ENCODE measurements at places on chromosomes 2 and 18. TPM values are rescaled to one million over a fixed set of nuclear protein-coding genes. Genes with fewer than 3 reads are reported as not detected.
A peak's percentile ranks its signal among the peaks of the same experiment; 100 is the strongest.

GRCh38 chr2:19496646-19497045 is 138.2 kb upstream of the OSR1 start:
- no peak overlapping the region for H3K27ac ChIP-seq
- H3K4me1 ChIP-seq: no peaks in the 10 kb centered on the region
- no peaks in the 10 kb centered on the region for H3K27me3 ChIP-seq
- no peak overlapping the region for H3K4me3 ChIP-seq
- no peaks in the 10 kb centered on the region for H3K36me3 ChIP-seq

DNA sequence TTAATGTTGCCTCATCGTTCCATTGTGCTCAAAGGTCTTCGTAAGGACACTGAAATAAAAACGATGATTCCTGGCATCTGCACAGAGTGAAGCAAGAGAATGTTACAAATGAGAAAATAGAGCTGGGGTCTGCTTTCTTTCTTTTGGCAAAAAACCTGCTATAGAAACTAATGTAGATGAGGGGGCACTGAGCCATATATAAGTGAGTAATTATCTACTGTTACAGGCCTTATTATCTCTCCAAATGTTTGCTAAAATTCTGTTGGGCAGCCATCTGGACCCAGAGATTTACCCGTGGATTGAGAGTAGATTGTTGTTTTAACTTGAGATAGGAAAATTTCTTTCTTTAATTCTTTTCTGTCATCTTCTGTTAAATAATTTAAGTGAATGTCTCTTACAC is 472.5 kb upstream of the PIK3C3 start:
- H3K4me3 ChIP-seq: no peak overlapping the region
- no peaks in the 10 kb centered on the region for H3K4me1 ChIP-seq
- H3K27me3 ChIP-seq: no peaks in the 10 kb centered on the region

GRCh38 chr2:86750240-86750839 is 30.2 kb downstream of the RMND5A start:
- H3K27me3 ChIP-seq: no peaks in the 10 kb centered on the region
- no peaks in the 10 kb centered on the region for H3K4me1 ChIP-seq
- no peaks in the 10 kb centered on the region for H3K36me3 ChIP-seq
- H3K4me3 ChIP-seq: no peak overlapping the region
- no peak overlapping the region for H3K27ac ChIP-seq

The TFPI gene
- 71.0 TPM for total RNA-seq

DNA sequence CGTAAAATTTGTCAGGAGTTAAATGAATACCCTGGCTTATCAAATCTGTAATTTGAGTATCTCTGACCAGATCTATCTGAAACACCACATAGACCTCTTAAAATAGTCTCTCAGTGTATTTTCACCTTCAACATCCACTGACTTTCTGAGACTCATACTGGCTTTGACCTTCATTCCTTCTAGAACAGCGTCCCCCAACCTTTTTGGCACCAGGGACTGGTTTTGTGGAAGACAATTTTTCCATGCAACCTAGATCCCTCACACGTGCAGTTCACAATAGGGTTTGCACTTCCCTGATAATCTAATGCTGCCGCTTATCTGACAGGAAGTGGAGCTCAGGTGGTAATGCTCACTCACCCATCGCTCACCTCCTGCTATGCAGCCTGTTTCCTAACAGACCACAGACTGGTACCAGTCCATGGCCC is 3.2 kb downstream of the NBAS start:
- DNase-seq: no peak
- peaks cover 4% of the 10 kb centered on the region for H3K4me1 ChIP-seq

The TMEM37 gene
- 242 TPM for total RNA-seq

GRCh38 chr2:96247009-96247408 is 18.8 kb downstream of the TMEM127 start:
- H3K27me3 ChIP-seq: no peaks in the 10 kb centered on the region
- no peaks in the 10 kb centered on the region for H3K36me3 ChIP-seq
- no peaks in the 10 kb centered on the region for H3K4me1 ChIP-seq
- no peak overlapping the region for H3K4me3 ChIP-seq
- no peak for DNase-seq

GRCh38 chr18:68178921-68179320 is 536.0 kb downstream of the TMX3 start:
- H3K4me3 ChIP-seq: no peak overlapping the region
- no peaks in the 10 kb centered on the region for H3K4me1 ChIP-seq
- no peak overlapping the region for H3K27ac ChIP-seq
- no peaks in the 10 kb centered on the region for H3K36me3 ChIP-seq
- DNase-seq: no peak

GRCh38 chr2:101003278-101003775 is 1.2 kb downstream of the RPL31 start:
- no peak for DNase-seq
- H3K4me1 ChIP-seq: no peaks in the 10 kb centered on the region
- no peaks in the 10 kb centered on the region for H3K27me3 ChIP-seq
- H3K4me3 ChIP-seq: peak overlapping the region; percentile 95

- no peaks in the 10 kb centered on the region for H3K4me1 ChIP-seq
- H3K27me3 ChIP-seq: no peaks in the 10 kb centered on the region
- no peak overlapping the region for H3K27ac ChIP-seq
- DNase-seq: no peak
Observed at GRCh38 chr18:681985-682384, 24.5 kb downstream of the TYMS start.

DNA sequence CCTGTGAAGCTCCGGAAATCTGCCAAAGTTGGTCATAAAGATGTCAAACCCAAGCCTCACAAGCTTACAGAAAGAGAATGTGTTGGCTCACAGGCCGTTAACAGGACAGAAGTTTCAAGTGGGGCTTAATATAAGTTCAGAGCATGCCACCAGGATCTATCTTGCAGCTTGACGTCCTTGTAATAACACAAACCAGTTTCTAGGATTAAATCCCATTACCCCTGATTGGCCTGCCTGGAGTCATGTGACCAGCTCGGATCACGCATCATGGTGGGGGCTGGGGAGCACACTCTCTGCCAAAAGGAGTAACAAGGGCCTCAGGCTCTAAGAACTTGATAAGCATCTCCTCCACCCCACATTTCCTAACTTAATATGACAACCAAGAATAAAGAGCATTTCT is 38.9 kb upstream of the SCG2 start:
- no peak overlapping the region for H3K27ac ChIP-seq
- no peaks in the 10 kb centered on the region for H3K36me3 ChIP-seq
- no peaks in the 10 kb centered on the region for H3K4me1 ChIP-seq
- no peak overlapping the region for H3K4me3 ChIP-seq
- no peaks in the 10 kb centered on the region for H3K27me3 ChIP-seq
- DNase-seq: no peak

DNA sequence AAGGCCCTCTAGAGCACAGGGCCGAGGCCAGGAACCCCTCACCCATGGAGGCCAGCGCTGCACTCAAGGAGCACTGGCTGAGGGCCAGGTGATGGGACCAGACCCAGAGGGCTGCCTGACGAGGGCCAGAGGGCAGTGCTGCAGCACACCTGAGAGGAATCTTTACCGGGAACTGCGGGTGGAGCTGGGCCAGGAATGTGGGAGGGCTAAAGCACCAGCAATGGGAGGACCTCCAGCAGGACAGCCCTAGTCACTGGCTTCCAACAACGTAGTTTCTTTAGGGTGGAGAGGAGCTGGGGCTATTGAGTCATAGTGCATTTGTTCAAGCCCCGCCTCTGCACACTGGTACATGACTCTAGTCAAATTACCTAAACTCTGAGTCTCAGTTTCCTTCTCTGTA is 143.4 kb downstream of the TMEM17 start:
- H3K36me3 ChIP-seq: no peaks in the 10 kb centered on the region
- H3K27ac ChIP-seq: no peak overlapping the region

GRCh38 chr2:224952936-224953657 is 89.2 kb downstream of the DOCK10 start:
- no peaks in the 10 kb centered on the region for H3K27me3 ChIP-seq
- H3K4me3 ChIP-seq: no peak overlapping the region
- no peaks in the 10 kb centered on the region for H3K4me1 ChIP-seq

DNA sequence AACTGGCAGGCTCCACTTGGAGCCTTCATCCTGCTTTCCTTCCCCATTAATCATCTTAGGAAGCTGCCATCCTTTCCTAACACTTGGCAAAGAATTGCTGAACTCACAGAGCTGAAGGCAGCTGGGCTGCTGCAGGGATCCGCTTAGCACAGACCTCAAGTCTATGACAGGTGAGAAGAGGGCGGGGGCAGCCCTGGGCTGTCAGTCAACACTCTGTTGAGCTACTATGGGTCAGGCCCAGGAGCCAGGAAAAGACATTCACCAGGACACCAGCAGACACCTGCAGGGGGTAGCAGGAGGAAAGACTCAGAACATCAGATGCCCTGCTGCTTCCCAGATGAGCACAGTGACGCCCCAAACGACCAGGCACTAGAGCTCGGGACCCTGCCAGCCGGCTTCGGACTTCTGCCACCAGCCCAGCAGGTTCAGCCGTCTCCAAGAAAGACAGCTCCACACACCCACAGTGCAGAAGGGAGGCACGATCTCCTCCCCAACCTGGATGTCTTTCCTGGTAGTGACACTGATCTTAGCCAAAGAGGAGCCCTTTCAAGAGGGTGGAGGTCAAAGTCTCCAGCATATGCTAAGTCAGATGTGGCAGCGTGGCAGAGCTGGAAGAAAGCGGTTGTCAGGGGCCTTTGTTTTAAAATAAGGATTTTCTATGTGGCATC is 55.2 kb downstream of the SNORC start:
- H3K4me1 ChIP-seq: no peaks in the 10 kb centered on the region
- no peak overlapping the region for H3K4me3 ChIP-seq
- no peak for DNase-seq
- no peaks in the 10 kb centered on the region for H3K36me3 ChIP-seq

The THOC1 gene
- 46.4 TPM for total RNA-seq

- H3K4me3 ChIP-seq: no peak overlapping the region
- no peaks in the 10 kb centered on the region for H3K4me1 ChIP-seq
- no peak for DNase-seq
- H3K27ac ChIP-seq: no peak overlapping the region
- H3K27me3 ChIP-seq: no peaks in the 10 kb centered on the region
Observed at GRCh38 chr2:154195644-154196195, 324.0 kb downstream of the GALNT13 start.

- no peak overlapping the region for H3K27ac ChIP-seq
- no peaks in the 10 kb centered on the region for H3K27me3 ChIP-seq
- H3K36me3 ChIP-seq: no peaks in the 10 kb centered on the region
- H3K4me3 ChIP-seq: no peak overlapping the region
- H3K4me1 ChIP-seq: no peaks in the 10 kb centered on the region
Observed at GRCh38 chr18:55658598-55658997, 70.6 kb upstream of the TCF4 start.

The LCT gene
- total RNA-seq: 73.5 TPM

DNA sequence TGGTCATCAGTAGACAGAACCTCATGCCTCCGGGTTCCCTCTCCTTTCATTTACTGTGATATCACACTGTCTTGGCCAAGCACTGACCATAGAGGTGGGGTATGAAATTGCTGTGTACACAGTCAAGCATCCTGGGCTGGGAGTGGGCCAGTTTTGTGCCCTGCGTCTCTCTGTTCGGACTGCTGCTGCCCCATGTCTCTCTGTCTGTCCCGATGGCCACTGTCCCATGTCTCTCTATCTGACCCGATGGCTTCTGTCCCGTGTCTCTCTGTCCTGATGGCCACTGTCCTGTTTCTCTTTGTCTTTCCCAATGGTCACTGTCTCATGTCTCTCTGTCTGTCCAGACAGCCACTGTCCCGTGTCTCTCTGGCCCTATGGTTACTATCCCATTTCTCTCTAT is 164.9 kb downstream of the ARL4C start:
- H3K36me3 ChIP-seq: no peaks in the 10 kb centered on the region
- no peak for DNase-seq
- no peaks in the 10 kb centered on the region for H3K4me1 ChIP-seq
- H3K4me3 ChIP-seq: no peak overlapping the region
- no peak overlapping the region for H3K27ac ChIP-seq

The FOXI3 gene
- not detected for total RNA-seq

GRCh38 chr18:22467760-22468553 is 50.2 kb upstream of the CTAGE1 start:
- H3K36me3 ChIP-seq: no peaks in the 10 kb centered on the region
- DNase-seq: no peak
- no peaks in the 10 kb centered on the region for H3K4me1 ChIP-seq
- no peak overlapping the region for H3K4me3 ChIP-seq

DNA sequence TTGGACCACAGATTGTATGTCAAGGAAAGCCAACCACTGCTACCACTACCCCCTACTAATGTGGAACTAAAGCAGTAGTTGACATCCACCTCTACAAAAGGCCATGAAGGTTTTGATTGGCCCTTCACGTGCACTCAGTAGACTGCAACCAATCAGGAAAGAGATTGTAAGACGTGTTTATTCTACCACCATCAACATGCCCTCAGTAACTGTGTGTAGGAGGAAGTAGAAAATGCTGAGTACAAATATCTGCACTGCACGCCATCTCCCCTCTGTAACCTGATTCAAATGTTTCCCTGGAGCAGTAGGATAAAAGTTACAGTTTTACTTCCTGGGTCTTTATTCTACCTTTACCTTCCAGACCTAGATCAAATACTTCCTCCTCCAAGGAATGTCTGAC is 2.9 kb upstream of the CASP10 start:
- H3K27me3 ChIP-seq: no peaks in the 10 kb centered on the region
- H3K4me3 ChIP-seq: no peak overlapping the region
- no peak overlapping the region for H3K27ac ChIP-seq
- no peak for DNase-seq
- H3K36me3 ChIP-seq: no peaks in the 10 kb centered on the region
- H3K4me1 ChIP-seq: no peaks in the 10 kb centered on the region

DNA sequence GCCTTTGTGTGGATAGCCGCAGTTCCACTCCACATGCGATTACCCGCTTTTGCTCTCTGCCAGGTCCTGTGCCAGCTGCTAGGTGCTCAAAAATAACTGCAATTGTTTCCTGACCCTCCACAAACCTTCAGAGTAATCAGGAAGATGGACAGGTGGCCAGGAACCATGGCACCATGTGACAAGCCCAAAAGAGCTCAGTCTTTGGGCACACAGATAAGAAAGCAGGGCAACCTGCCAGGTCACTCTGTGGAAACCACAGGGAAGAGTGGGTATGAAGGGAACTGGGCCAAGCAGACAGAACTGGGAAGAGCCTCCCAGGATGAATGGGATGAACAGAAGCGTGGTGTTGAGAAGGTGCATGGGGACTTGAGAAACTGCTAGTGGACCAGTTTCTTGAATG is 79.4 kb upstream of the AGAP1 start:
- H3K36me3 ChIP-seq: no peaks in the 10 kb centered on the region
- no peaks in the 10 kb centered on the region for H3K27me3 ChIP-seq
- no peak overlapping the region for H3K27ac ChIP-seq
- H3K4me3 ChIP-seq: no peak overlapping the region
- H3K4me1 ChIP-seq: no peaks in the 10 kb centered on the region

DNA sequence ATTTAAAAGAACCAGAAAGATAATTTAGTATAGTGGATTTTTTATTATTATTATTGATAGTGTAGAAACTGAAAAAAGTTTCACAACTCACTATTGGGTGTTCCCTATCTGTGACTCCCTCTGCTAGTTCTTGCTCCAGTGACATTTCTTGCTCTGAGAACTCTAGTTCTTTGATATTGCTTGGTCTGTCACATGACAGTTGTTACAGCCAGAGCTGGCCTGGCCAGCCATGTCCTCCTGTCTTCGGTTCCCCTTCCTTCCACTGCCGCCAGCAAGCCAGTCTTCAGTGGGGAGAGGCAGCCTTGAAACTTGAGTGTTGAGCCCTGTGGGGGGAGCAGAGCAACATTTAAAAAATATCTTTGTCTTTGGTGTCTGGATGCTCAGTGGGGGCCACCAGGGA is 7.6 kb upstream of the THOC1 start:
- no peak for DNase-seq
- no peaks in the 10 kb centered on the region for H3K4me1 ChIP-seq
- H3K36me3 ChIP-seq: no peaks in the 10 kb centered on the region
- no peaks in the 10 kb centered on the region for H3K27me3 ChIP-seq

Data from Peyer's patch (tissue), 4 donors.